Suprapubic skin (tissue), 4 donors: ENCODE measurements at places on chromosomes 4 and X. TPM values are rescaled to one million over a fixed set of nuclear protein-coding genes. Genes with fewer than 3 reads are reported as not detected.

DNA sequence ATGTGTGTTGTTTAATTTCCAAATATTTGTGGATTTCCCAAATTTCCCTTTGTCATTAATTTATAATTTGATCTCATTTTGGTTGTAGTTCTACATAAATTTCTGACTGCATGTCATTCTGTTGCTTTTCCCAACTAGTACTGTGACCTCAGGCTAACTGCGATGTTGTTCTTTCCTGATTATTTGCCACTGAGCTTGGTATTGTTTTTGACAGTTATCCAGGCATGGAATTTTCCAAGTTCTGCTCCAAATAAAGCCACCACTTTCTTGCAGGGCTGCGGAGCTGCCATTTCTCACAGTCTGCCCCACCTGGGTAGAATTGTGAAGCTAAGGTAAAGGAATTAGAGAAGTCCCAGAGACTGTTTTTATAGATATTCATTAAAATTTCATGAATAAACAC lies 328.8 kb downstream of the ZNF674 start:
- no peaks in the 10 kb centered on the region for H3K27me3 ChIP-seq
- no peak for DNase-seq
- no peaks in the 10 kb centered on the region for H3K36me3 ChIP-seq
- no peak overlapping the region for H3K4me3 ChIP-seq
- no peak overlapping the region for H3K27ac ChIP-seq

DNA sequence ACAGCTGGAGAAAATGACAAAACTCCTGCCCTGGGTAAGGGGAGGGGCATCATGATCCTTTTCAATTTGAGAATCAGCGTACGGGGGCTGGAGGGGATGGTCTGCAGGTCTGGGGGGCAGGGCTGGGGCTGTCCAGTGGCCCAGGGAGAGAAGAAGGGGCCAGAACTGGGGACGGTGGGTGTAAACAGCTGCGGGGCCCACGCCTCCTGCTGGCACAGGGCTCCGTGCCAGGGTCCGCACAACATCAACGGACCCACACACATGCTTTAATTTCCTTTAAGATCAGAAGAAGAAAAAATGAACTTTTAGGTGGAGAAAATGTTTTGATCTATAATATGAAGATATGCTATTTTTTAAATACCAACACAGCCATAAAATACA lies 52.1 kb downstream of the PSAPL1 start:
- H3K4me1 ChIP-seq = peaks cover 13% of the 10 kb centered on the region
- H3K27me3 ChIP-seq = peaks cover 24% of the 10 kb centered on the region
- no peak overlapping the region for H3K27ac ChIP-seq
- peak; percentile 24 for DNase-seq

DNA sequence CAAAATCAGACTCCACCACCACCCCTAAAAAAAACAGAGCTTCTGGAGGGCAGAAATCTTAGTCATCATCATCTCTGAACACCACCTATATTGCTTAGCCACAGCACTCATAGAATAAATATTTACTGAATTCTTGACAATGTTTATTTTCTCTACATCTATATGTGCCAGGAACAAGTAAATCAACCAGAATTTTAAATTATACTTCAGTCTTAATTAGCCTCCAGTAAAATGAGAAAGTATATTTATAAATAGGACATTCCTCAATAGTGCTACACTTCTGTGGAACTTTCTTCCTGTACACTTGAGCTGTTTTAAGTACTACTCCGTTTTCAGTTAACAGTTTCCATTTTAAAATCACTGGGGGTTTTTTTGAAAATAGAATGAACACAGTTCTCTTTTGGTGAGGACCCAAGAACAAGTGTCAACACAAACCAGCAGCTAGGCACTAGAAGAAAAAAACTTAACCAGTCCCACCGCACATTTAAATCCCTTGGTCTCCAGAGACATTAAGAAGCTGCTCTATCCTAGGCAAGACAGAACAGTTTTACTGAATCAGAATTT lies 25.5 kb downstream of the SMIM14 start:
- DNase-seq = no peak
- H3K27ac ChIP-seq = no peak overlapping the region
- H3K4me3 ChIP-seq = no peak overlapping the region
- peaks cover 9% of the 10 kb centered on the region for H3K4me1 ChIP-seq
- H3K27me3 ChIP-seq = no peaks in the 10 kb centered on the region

DNA sequence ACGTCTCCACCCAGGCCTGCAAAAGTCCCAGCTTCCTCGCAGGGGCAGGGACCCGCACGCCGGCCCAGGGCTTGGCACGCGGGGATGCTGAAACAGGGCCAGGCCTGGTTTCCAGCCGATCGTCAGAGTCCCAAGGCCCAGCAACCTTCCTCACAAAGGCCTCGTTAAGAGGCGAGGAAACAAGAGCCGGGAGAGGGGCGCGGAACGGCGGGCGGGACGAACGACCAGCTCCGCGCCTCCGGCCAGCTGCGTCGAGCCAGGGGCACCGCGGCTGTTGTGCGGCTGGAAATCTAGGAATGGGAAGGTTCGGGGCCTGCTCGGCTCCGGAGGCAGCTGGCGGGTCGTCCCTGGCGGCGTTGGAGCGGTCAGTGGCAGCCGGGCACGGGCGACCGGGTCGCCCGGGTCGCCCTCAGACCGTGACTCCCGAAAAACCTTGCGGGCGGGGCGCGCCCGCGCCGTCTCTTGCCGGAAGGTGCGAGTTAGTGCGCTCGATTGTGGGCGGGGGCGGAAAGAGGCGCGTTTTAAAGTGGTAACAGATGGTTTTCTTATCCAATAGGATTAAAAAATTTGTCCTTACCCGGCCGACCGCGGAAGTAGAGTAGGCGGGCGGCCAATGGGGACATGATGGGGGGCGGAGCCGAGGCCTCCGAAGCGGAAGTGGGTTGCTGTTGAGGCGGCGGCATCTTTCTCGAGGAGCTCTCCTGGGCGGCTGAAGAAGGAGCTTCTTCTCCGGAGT lies at the start of gene RNF4:
Gene RNF4 (plus strand): TSS at position 651 of the 736 bp plus-strand sequence. CDS start 21,388 bp downstream, outside the sequence.
- peaks cover 10% of the 10 kb centered on the region for H3K36me3 ChIP-seq
- peaks cover 29% of the 10 kb centered on the region for H3K4me1 ChIP-seq
- peak; percentile 99 for DNase-seq
- H3K27ac ChIP-seq = peak within 1 kb of the TSS; percentile 94

POF1B gene
- total RNA-seq = 139 TPM

DNA sequence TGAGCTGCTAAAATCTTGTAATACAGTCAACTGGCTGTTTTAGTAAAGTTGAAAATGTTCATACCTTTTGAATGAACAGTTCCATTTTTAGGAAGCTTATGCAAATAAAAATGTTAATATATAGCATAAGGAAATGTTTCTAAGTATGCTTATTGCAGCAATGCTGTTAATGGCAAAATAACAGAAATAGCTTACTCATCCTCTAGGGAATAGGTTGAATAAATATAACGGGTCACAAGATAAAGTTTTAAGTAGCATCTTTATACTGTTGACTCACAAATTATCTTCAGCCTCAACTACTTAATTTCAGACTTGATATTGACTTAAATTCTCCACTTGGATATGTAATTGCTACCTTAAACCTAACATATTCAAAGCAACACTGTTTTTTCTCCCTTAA lies 27.7 kb downstream of the HERC3 start:
- peaks cover 22% of the 10 kb centered on the region for H3K4me1 ChIP-seq
- no peak overlapping the region for H3K4me3 ChIP-seq
- no peak for DNase-seq
- H3K36me3 ChIP-seq = no peaks in the 10 kb centered on the region
- no peak overlapping the region for H3K27ac ChIP-seq
- no peaks in the 10 kb centered on the region for H3K27me3 ChIP-seq

GRCh38 chrX:15785176-15785750 lies 5.0 kb upstream of the ZRSR2 start:
- H3K4me1 ChIP-seq = peaks cover 5% of the 10 kb centered on the region

RHOXF2 gene
- total RNA-seq = not detected

XPNPEP2 gene
- total RNA-seq = 2.5 TPM

GRCh38 chr4:95548738-95549245 lies at the start of gene UNC5C:
TSS of gene UNC5C (minus strand) at chr4:95548973.
- peak within 1 kb of the TSS; percentile 55 for H3K4me3 ChIP-seq
- H3K4me1 ChIP-seq = peaks cover 27% of the 10 kb centered on the region
- no peaks in the 10 kb centered on the region for H3K36me3 ChIP-seq
- H3K27me3 ChIP-seq = peaks cover 49% of the 10 kb centered on the region

DNA sequence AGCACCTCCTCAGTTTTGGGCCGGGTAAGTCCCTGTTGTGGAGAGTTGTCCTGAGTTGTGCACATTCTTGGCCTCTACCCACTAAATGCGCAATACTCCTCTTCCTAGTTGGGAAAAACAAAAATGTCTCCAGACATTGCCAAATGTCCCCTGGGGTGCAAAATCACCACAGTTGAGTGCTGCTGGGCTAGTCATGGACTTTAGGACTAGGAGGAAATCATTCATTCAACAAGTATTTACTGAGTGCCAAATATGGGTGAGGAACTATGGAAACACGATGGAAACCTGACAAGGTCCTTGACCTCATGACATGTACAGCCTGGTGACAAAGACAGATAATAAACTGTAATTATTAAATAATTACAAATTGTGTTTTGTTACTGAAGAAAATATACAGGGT lies 71.6 kb downstream of the STX18 start:
- H3K36me3 ChIP-seq = peaks cover 52% of the 10 kb centered on the region
- H3K27ac ChIP-seq = no peak overlapping the region
- H3K27me3 ChIP-seq = no peaks in the 10 kb centered on the region

DNA sequence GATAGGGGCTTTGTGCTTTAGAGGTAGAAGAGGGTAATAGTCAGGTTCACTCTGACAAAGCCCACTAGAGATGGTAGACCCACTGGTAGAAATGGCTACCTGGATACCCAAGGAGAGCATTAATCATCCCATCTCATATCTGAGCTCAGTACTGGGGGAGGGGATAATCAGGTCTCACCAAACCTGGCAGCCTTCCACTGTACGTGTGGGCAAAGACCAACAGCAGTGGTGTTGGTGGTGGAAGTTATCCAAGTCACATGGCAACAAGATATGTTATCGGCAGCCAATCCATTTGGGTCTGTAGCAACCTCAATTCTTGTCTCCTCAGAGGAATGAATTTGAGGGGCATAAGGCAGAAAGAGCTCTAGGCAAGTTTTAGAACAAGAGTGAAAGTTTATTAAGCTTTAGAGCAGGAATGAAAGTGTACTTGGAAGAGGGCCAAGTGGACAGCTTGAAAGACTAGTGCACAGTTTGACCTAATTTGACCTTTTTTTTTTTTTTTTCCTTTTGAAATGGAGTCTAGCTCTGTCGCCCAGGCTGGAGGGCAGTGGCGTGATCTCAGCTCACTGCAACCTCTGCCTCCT lies 67.0 kb upstream of the CXCL13 start:
- H3K27me3 ChIP-seq = no peaks in the 10 kb centered on the region
- H3K27ac ChIP-seq = peak overlapping the region; percentile 29
- no peak overlapping the region for H3K4me3 ChIP-seq
- no peaks in the 10 kb centered on the region for H3K36me3 ChIP-seq
- no peak for DNase-seq
- peaks cover 8% of the 10 kb centered on the region for H3K4me1 ChIP-seq

GSX2 gene
- total RNA-seq = not detected

GPR119 gene
- total RNA-seq = not detected

DNA sequence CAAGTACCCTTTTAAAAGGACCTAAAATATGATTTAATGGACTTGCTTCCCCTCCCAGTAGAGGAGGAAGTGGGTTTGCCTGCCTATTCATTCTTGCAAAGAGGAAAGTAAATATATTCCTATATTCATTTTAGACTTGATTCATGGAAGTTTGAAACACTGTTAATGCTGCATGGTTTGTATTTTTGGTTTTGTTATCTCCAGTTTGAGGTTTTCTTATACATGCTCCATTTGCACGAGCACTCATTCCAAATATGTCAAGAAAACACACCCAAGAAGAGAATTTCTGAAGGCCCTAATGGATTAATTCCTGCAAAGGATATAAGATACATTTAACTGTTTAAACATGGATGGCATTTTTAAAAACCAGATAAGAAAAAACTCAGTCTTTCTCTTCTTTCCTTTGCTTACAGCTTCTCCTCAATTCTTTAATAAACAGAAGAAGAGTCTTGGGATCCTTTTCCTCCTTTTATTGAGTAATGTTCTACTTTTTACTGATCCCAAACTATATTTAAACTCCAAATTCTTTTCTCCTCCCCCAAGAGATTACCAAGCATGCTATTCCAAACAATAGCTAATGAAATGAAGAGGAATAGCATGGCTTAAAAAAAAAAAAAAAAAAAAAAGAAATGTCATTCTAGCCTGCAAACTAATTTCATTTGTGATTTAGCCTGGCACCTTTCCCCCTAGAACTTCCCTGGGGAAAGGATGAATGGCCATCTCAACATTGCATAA lies 54.6 kb upstream of the LDB2 start:
- no peak for DNase-seq
- H3K27me3 ChIP-seq = no peaks in the 10 kb centered on the region
- H3K36me3 ChIP-seq = no peaks in the 10 kb centered on the region
- H3K27ac ChIP-seq = no peak overlapping the region
- H3K4me1 ChIP-seq = peaks cover 7% of the 10 kb centered on the region

KLHL13 gene
- total RNA-seq = 1.7 TPM

DNA sequence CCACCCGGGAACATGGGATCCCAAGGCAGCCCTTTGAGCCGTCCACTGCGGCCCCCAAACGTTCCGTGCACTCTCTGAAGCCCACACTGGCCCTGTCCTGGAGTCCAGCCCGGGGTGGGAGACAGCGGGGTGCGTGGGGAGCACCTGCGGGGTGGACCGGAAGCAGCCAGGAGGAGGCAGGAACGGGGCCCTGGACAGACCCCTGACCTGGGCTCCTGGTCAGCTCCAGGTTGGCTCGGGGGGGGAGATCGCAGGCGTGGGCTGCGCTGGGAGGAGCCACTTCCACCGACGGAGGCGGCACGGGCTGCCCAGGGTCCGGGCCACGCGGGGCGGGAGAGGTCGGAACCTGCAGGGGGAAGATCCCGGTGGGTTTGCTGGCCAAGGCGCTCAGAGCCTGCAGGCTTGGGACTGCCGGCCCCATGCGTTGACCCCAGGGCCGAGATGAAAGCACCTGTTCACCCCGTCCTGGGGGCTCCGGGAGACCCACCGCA lies 5.7 kb upstream of the PLCXD1 start:
- H3K36me3 ChIP-seq = no peaks in the 10 kb centered on the region
- H3K4me3 ChIP-seq = peak overlapping the region; percentile 65
- H3K4me1 ChIP-seq = peaks cover 19% of the 10 kb centered on the region
- no peaks in the 10 kb centered on the region for H3K27me3 ChIP-seq
- peak overlapping the region; percentile 64 for H3K27ac ChIP-seq

- H3K4me1 ChIP-seq = peaks cover 26% of the 10 kb centered on the region
- peak; percentile 84 for DNase-seq
Observed at GRCh38 chrX:276581-277201, 4.5 kb upstream of the PLCXD1 start.

- DNase-seq = no peak
- H3K4me1 ChIP-seq = peaks cover 46% of the 10 kb centered on the region
- no peaks in the 10 kb centered on the region for H3K36me3 ChIP-seq
- no peak overlapping the region for H3K27ac ChIP-seq
- H3K27me3 ChIP-seq = peaks cover 31% of the 10 kb centered on the region
Observed at GRCh38 chr4:1168191-1169101, 3.9 kb downstream of the SPON2 start.

DNA sequence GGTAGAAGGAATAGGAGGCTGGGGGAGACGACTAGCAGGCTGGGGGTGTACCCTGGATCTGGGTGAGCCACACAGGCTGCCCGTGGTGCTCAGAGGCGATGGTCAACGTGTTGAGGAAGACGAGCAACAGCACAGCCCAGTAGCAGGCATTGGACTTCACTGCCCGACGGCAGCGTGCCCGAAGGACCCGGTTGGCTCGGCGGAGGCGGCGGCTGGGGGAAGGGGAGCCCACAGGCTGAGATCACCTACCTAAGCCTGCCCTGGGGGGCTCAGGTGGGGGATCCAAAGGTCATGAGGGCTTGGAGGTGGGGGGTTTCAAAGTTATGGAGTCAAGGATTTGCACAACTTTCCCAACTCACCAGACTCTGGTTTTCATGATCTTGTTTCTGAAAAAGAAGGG lies 7.3 kb downstream of the CACNA1F start:
- no peak overlapping the region for H3K4me3 ChIP-seq
- no peak overlapping the region for H3K27ac ChIP-seq
- no peaks in the 10 kb centered on the region for H3K27me3 ChIP-seq
- no peaks in the 10 kb centered on the region for H3K36me3 ChIP-seq
